ENCODE measurements at places on chromosomes 6 and 20.

DNA sequence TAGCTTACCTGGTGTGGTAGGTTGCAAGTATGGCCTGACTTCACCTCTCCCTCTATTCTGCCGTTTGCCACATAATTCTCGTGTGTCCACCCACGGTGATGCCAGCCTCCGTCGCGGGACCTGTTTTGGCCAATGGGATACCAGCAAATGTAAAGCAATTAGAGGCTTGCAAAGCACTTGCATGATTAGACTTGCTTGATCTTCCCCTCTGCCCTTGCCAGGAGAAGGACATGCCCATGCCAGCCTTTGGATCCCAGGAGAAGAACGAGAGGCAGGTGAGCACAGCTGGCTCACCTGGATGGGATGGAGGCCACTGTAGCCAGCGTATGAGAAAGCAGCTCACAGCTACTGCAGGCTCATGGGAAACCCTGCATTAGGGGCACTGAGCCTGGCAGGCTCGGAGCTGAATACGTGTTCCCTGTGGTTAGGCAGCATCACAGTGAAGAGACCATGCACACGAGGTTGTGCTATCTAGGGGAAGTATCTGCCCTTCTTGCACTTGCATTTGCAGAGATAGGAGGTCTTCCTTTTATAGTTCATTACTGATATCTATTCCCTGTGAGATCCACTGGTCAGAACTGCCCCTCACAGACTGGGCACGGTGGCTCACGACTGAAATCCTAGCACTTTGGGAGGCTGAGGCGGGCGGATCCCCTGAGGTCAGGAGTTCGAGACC lies 62.4 kb downstream of the TMEM242 start:
- H3K36me3 ChIP-seq, result no peaks in the 10 kb centered on the region
- H3K27ac ChIP-seq, result no peak overlapping the region
- H3K4me3 ChIP-seq, result no peak overlapping the region
- H3K4me1 ChIP-seq, result peaks cover 1% of the 10 kb centered on the region

DNA sequence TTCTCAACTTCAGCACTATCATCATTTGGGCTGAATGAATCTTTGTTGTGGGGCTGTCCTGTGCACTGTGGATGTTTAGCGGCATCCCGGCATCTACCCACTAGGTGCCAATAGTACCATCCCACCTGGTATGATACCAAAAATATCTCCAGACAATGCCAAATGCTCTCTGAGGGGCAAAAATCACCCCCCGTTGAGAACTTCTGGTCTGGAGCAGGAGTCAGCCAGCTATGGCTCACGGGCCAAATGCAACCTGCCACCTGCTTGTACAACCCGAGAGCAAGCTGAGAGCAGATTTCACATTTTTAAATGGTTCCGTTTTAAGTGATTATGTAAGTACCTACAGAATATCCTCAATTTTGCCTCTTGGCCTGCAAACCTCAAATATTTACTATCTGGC lies 26.8 kb downstream of the KCNB1 start:
- no peak overlapping the region for H3K27ac ChIP-seq
- no peak overlapping the region for H3K4me3 ChIP-seq
- H3K36me3 ChIP-seq, result no peaks in the 10 kb centered on the region
- H3K4me1 ChIP-seq, result no peaks in the 10 kb centered on the region
- peaks cover 7% of the 10 kb centered on the region for H3K27me3 ChIP-seq

DNA sequence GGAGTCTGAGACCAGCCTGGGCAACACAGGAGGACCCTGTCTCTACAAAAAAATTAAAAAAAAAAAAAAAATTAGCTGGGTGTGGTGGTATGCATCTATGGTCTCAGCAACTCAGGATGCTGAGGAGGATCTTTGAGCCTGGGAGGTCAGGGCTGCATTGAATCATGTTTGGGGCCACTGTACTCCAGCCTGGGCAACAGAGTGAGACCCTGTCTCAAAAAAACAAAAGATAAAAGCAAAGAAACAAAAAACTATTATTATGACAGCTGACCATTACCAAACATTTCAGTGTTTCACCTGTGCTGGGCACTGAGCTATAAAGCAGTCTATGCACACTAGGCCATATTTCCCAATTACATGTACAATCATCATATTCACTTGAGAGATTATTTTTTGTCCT lies 35.7 kb downstream of the COX4I2 start:
- no peaks in the 10 kb centered on the region for H3K27me3 ChIP-seq
- H3K4me3 ChIP-seq, result peak overlapping the region; percentile 99
- peaks cover 65% of the 10 kb centered on the region for H3K4me1 ChIP-seq
- no peak for DNase-seq
- peak overlapping the region; percentile 97 for H3K27ac ChIP-seq

GRCh38 chr20:51127713-51128112 lies 104.8 kb upstream of the KCNG1 start:
- peaks cover 2% of the 10 kb centered on the region for H3K4me1 ChIP-seq
- no peak overlapping the region for H3K4me3 ChIP-seq
- no peak for DNase-seq
- H3K36me3 ChIP-seq, result no peaks in the 10 kb centered on the region
- no peak overlapping the region for H3K27ac ChIP-seq

- H3K27me3 ChIP-seq, result no peaks in the 10 kb centered on the region
- no peak overlapping the region for H3K27ac ChIP-seq
- H3K4me1 ChIP-seq, result no peaks in the 10 kb centered on the region
- no peak for DNase-seq
- peaks cover 97% of the 10 kb centered on the region for H3K36me3 ChIP-seq
- H3K4me3 ChIP-seq, result no peak overlapping the region
These were observed 85.8 kb downstream of the GFRA4 start for GRCh38 chr20:3577366-3577765.

- peaks cover 9% of the 10 kb centered on the region for H3K36me3 ChIP-seq
- H3K27me3 ChIP-seq, result no peaks in the 10 kb centered on the region
- no peak overlapping the region for H3K27ac ChIP-seq
- no peak overlapping the region for H3K4me3 ChIP-seq
- H3K4me1 ChIP-seq, result no peaks in the 10 kb centered on the region
These were observed 71.8 kb downstream of the MTHFD1L start for GRCh38 chr6:150937132-150937906.

DNA sequence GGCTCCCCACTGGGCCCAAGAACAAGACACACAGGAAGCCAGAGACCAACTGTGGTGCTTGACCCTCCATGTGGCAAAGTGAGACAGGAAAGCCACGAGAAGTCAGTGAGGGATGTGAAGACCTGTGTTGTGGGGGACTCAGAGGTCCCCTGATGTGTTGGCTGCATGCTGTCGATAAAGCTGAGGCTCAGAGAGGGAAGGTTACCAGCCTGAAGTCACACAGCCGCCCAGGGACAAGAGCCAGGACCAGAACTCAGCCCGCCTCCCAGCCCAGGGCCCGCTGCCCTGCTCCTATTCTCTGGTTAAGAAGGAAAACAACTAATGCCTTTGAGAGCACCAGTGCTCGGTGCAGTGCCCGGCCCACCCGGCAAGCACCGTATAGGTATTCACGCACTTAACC lies 63.5 kb downstream of the GRM4 start:
- no peak overlapping the region for H3K4me3 ChIP-seq
- peaks cover 2% of the 10 kb centered on the region for H3K27me3 ChIP-seq
- no peaks in the 10 kb centered on the region for H3K36me3 ChIP-seq
- no peaks in the 10 kb centered on the region for H3K4me1 ChIP-seq
- DNase-seq, result no peak

GRCh38 chr20:57647006-57647932 lies 27.0 kb upstream of the ZBP1 start:
- H3K4me1 ChIP-seq, result no peaks in the 10 kb centered on the region
- peaks cover 10% of the 10 kb centered on the region for H3K36me3 ChIP-seq
- no peak overlapping the region for H3K4me3 ChIP-seq

- H3K36me3 ChIP-seq, result no peaks in the 10 kb centered on the region
- no peak overlapping the region for H3K27ac ChIP-seq
- no peak for DNase-seq
- peaks cover 37% of the 10 kb centered on the region for H3K27me3 ChIP-seq
These were observed 50.4 kb downstream of the GNAS-AS1 start for GRCh38 chr20:58800134-58800871.
